Stimulated activated CD8-positive, alpha-beta memory T cell treated with anti-CD3 and anti-CD28 coated beads, Interleukin-2, amount 100 ng/mL, for 48 hours (primary cell): ENCODE measurements at places on chromosomes 5 and 9.
A peak's percentile ranks its signal among the peaks of the same experiment; 100 is the strongest.

GRCh38 chr9:16705111-16705604 lies 165.3 kb downstream of the BNC2 start:
- no peak for DNase-seq

DNA sequence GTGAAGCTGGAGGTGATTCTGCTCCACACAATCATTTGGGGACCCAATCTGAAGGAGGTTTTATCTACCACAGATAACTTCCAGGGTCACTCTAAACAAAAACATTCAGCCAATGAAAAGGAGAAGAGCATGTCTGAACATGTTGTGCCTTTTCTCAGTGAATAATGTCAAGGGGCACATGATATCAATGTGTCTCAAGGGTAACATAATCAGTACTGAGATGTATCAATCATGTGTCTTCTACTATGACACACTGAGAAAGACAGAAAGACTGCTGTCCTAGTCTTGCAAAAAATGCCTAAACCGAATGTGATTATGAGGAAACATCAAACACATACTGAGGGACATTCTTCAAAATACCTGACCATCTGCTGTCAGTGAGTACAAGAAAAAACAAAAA lies 25.4 kb upstream of the RASA1 start:
- DNase-seq: no peak

GRCh38 chr9:17699615-17700330 lies 120.9 kb downstream of the SH3GL2 start:
- DNase-seq: no peak

- no peak for DNase-seq
Measured at GRCh38 chr5:154740483-154740882, 14.7 kb upstream of the LARP1 start.

DNA sequence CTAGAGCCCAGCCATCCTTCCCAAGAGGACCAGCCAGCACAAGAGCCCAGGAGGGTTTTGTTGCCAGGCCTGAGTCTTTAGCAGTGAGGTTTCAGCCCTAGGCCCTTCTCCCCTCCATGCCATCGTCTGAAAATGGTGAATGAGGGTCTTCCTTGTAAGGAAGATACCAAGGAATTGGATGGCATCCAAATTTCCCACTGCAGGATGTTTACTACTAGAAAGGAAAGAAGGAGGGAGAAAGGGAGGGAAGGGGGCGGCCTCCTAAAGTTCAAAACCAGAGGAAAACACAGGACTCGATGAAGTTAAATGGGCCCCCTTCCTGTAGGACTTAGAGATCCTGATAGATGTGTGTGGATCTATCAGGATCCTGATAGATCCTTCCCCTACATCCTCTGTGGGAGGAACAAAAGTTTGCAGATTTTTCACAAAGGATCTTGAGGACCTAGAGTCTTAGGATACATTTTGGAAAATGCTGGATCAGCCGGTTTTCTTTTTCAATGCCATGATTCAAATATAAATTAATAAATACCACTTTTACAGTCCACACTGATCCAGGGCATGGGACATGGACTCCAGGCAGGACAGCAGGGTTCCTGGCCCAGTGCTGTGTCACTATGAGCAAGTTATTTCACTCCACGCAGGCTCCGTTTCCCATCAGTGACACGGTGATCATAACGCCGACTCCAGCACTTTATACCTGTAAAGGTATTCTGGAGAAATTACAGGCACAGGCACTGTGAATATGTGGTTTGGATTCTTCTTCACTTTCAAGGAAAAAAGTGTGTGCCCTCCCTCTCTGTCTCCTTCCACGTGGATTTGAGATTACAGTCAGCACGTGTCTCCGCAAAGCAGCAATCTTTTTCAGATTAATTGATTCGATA lies 40.9 kb downstream of the C5orf15 start:
- DNase-seq: no peak

GRCh38 chr5:169098331-169099121 lies 202.4 kb downstream of the SLIT3 start:
- no peak for DNase-seq

- no peak for DNase-seq
Measured at GRCh38 chr5:14399054-14399692, 182.4 kb upstream of the OTULINL start.

DNA sequence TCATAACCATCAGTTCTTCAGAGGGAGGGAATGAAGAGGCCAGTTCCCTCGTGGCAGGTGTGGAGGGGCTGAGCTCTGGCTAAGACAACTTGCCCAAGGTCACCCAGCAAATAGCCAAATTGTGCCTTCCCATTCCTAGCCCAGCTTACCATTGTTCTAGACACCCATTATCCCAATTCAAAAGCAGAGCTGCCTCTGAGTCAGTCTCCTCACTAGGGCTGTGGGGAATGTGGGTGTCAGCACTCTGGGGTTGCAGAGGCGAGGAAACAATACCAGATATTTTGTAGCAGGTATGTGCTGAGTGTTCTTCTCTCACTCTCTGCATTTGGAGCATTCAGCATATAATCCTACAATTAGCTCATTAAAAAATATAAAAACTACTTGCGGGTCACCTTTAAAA lies 270.8 kb downstream of the PSAT1 start:
- DNase-seq: no peak

DNA sequence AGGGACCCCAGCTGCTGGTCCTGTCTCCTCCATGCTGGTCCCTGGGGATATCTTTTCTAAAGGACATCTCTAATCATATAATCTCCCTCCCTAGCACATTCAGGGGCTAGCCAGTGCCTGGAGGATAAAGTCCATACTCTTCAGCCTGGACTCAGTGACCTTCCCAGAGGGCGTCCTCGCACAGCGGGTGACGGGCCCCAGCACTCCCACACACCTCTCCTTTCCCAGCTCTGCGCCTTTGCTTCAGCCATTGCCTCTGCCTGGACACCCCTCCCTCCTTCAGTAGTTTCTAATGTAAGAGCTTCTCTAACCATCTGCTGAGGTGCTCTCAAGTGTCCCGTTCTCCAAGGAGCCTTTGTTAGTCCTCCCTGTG lies 15.2 kb upstream of the TNIP1 start:
- no peak for DNase-seq

DNA sequence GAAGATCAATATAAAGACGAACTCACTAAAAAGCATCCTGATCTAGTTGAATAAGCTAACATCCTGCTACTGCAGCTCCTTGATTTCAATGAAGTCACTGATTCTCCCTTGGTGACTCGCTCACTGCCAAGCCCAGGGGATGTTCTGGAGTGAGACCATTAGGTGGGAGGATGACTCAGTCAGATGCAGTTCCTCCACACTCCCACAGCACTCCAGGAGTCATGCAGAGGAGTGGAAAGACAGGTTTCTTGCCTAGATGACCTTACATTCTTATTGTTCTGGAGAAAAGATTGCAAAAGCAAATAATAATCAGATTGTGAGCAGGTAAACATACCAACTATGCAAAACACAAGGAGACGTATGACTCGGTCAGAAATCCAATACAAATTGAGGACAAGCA lies 15.3 kb downstream of the GCNT4 start:
- peak; percentile 21 for DNase-seq
